ENCODE measurements at places on chromosomes 3 and 15. TPM values are rescaled to one million over a fixed set of nuclear protein-coding genes. Genes with fewer than 3 reads are reported as not detected.

DNA sequence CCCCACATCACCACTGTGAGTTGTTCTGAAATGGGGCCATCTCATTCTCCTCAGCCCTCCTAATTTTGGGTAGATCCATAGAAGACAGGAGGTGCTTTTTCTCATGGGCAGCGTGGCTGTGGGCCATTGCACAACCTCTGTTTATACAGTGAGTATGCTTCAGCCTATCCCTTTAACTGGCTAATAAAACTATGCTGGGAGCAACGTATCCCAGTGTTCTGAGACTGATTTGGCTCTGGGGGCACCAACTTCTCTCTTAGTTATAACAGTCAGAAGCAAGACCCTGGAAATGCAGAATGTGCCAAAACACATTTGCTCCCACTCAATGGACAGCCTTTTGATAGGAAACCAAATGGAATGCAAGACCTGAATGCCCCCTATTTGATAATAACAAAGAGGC lies 97.1 kb upstream of the ICE2 start:
- peaks cover 54% of the 10 kb centered on the region for H3K4me1 ChIP-seq
- H3K36me3 ChIP-seq = no peaks in the 10 kb centered on the region
- DNase-seq = no peak
- no peaks in the 10 kb centered on the region for H3K27me3 ChIP-seq
- H3K27ac ChIP-seq = peak overlapping the region; percentile 80

DNA sequence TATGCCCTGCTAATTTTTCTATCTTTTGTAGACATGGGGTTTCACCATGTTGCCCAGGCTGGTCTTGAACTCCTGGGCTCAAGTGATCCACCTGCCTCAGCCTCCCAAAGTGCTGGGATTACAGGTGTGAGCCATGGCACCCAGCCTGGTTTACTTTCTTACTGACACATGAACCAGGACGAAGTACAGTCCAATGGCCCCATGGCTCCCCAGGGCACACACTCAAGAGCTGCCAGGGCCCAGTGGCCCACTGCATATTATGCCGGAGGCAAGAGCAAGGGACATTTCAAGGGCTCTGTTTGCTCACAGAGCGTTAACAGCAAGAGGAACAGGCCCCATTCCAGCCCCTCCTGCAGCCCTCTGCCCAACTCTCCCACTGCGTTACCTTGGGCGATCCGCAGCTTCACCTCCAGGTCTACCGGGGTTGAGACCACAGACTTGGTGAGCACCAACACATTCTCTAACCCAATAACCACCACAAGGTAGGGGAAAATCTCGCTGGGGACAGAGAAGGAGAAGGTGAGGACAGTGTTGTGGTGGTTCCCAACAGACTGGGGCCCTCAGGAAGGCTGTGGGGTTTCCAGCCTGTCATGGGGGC lies 42.8 kb downstream of the PTPN23 start:
- no peak overlapping the region for H3K4me3 ChIP-seq
- no peak for DNase-seq
- H3K27ac ChIP-seq = no peak overlapping the region

DNA sequence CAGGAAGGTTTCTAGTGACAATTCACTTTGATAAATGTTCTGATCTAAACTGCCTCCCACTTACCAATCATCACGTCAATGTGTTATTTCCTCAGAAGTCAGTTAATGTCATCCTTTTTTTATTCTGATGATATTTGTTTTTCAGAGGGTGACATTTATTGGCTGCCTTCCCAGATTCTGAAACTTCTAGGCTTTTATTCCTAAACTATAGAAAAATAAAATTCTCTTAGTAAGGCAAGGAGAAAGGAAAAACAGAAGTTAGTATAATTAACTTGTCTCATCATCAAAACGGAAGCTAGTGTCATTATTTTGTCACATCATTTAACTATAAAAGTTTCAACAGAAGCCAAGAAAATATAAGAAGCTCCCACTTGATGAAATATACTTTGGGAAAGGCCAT lies 100.0 kb upstream of the C3orf80 start:
- H3K36me3 ChIP-seq = no peaks in the 10 kb centered on the region
- H3K27ac ChIP-seq = no peak overlapping the region
- DNase-seq = no peak
- no peak overlapping the region for H3K4me3 ChIP-seq
- peaks cover 3% of the 10 kb centered on the region for H3K27me3 ChIP-seq
- no peaks in the 10 kb centered on the region for H3K4me1 ChIP-seq

DNA sequence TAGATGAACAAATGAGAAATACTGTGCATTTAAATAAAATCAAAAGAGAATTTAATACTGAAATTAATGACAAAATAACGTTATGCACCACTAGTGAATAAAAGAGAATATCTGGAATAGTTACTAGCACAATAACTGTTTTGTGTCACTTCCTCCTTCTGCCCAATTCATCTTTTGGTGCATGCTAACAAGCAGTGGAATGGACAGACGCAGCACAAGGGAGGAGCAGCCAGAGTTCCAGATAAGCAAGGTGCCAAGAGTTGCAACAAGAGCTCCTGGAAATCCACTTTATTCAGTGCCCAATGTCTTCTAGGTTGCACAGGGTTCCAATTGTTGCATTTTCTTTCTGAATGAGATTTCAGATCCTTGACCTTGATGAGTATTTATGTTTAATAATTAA lies 66.5 kb upstream of the PLXND1 start:
- no peaks in the 10 kb centered on the region for H3K36me3 ChIP-seq
- no peaks in the 10 kb centered on the region for H3K27me3 ChIP-seq
- no peaks in the 10 kb centered on the region for H3K4me1 ChIP-seq
- DNase-seq = no peak
- no peak overlapping the region for H3K4me3 ChIP-seq
- H3K27ac ChIP-seq = no peak overlapping the region

DNA sequence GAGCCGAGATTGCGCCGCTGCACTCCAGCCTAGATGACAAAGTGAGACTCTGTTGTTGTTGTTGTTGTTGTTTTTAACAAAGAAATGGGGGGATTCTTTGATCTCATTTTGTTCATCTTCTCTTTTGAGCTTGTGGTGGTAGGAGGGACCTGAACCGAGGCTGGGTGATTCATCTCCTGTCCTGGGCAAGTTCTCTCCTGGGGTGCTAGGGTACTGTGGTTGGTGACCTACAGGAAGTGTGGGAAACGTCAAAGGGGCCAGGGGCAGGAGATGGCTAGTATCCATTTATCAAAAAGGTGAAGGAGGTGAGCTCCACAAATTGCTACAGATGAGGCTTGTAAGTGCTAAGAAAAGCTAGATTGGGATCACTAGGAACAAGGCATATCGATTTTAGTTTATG lies 14.3 kb downstream of the PPCDC start:
- H3K36me3 ChIP-seq = no peaks in the 10 kb centered on the region
- no peak overlapping the region for H3K27ac ChIP-seq
- H3K27me3 ChIP-seq = no peaks in the 10 kb centered on the region
- no peak overlapping the region for H3K4me3 ChIP-seq
- peaks cover 2% of the 10 kb centered on the region for H3K4me1 ChIP-seq
- DNase-seq = no peak

The RNU5B-1 gene
- total RNA-seq = 27.0 TPM

The AP3B2 gene
- 1.2 TPM for total RNA-seq

The CCR9 gene
- 10.0 TPM for total RNA-seq

The CHP1 gene
- 30.2 TPM for total RNA-seq
